ENCODE measurements at places on chromosomes 3 and 15.

DNA sequence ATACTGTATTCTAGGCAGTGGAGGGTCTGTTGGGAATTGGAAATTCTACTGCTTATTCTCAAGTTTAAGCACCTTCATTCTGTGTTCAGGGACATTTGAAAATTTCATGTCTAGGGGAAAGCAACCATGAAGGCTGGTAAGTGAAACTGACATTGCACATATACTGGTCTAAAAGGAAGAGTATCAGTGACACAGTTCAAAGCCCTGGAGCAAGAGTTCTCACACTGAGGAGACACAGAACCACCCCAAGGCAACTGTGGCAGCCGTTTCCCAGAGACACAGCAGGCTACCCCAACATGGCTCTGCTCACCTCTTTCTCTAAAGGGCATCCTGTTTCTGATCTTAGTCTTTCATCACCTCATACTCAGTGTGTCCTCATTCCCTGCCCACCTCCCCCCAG lies 67.5 kb downstream of the KCNMB2 start:
- DNase-seq = no peak

GRCh38 chr3:115616461-115616860 lies 6.8 kb upstream of the GAP43 start:
- no peak for DNase-seq

DNA sequence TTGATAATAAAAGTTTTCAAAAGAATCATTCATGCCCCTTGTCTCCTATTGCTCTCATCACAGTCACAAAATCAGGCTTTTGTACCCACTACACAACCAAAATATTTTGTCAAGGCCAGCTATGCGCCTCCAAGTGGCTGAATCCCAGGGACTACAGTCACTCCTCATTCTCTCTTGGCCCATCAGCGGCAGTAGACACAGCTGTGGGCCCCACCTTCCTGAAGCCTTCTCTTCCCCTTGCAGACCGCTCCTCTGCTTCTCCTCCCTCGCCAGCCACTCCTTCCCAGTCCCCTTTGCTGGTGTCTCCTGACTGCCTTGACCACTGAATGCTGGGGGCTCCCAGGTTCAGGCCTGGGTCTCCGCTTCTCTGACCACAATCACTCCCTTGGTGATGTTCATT lies 52.1 kb downstream of the LSM3 start:
- no peak for DNase-seq

DNA sequence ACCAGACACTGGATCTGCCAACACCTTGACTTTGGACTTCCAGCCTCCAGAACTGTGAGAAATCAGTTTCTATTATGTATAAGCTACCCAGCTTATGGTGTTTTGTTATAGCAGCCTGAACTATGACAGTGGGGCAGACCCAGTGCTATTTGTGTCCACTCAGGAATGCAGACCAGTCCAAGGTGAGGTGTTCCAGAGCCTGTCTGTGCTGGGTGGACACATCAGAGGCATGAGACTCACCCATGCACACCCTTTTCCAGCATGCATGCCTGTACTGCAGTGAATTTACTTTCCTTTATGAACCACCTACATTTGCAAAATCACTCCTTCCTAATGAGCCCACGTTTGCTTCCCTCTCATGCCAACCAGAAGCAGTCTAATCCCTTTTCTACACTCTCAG lies 27.6 kb upstream of the DET1 start:
- no peak for DNase-seq

GRCh38 chr3:64903006-64903405 lies 215.2 kb upstream of the ADAMTS9 start:
- DNase-seq = peak; percentile 34

- DNase-seq = no peak
Observed at GRCh38 chr15:87263871-87264270, 992.7 kb downstream of the NTRK3 start.

DNA sequence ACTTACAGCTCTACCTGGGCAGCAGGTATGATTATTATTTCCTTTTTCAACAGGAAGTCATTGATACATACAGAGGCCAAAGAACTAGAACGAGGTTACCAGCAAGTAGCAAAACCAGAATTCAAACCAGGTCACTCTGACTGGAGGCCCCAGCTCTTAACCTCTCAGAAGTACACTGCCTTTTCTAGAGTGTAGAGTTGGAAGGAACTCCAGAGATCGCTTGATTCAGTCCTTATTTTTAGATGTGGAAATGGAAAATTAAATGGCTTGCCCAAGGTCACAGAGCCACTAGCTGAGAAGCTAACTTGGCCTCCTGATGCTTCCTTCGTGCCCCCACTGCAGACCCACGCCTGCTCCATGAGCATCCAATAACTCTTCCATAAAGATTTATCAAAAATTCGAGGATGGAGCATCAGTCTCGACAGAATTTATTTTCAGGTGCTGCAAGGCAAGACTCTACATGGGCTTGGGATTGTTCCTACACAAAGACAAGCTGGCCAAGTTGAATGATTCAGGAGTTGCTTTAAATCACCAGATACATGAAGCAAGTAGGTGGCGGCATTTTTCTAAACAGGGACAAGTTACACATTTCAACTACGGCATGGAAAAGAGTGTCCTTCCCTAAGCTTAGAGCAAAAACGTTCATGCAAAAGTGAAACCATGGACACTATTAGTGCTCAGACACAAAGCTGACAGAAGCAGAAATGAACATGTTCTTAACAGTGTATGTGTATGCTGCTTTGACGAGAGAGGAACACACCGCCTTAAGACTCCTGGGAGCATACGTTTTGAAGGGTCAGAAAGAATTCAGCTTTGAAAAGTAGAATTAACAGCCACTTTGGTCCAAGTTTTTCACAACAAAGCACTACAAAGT lies 235.7 kb downstream of the THRB start:
- no peak for DNase-seq

DNA sequence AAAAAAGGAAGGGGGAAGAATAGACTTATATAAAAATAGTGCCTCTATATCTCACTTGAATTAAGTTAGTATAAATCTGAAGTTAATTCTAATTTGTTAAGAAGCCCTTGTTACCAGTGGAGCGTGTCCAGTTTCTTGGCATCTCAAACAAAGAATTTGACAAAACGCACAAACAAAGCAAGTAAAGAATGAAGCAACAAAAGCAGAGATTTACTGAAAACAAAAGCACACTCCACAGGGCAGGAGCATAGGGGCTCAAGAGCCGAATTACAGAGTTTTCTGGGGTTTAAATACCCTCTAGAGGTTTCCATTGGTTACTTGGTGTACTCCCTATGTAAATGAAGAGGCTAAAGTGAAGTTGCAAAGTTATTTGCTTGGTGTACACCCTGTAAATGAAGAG lies 34.0 kb upstream of the GK5 start:
- no peak for DNase-seq

GRCh38 chr3:122298239-122298638 lies 26.8 kb upstream of the CSTA start:
- DNase-seq = no peak

GRCh38 chr15:58069008-58069407 lies 3.5 kb upstream of the ALDH1A2 start:
- no peak for DNase-seq

DNA sequence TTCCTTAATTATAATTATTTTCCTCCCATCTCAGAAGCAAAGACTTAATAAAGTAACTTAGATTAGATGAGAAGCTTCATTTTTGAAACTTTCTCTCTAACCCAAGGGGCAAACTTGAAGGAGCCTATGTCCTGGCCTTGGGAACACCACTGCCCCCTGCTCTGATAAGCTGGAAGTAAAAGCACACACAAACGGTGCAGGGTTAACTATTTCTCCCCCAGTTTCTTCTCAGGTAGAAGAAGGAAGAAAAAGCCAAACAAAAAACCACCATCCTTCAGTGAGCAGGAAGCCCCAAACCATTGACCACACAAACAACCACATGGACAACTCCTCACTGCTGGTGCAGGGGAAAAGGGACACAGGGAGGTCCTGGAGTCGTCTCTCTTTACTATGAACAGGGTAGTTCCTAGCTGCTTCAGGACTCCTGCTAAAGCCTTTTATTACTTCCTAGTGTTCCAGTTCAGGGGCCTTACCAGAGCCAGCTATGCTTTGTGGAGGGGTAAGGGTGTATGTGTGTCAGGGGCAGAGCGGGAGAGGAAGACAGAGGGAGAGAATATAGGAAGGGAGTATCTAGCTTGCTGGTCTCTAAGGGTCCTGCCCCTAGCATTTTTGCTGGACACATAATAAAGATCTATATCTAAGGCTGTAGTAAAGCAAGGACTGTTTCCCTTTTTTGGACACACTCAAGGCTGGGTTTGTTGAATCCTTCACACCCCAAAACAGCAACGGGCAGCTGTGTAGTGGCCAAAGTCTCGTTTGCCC lies 94.0 kb upstream of the UMPS start:
- no peak for DNase-seq

GRCh38 chr3:49265661-49266386 lies 11.2 kb downstream of the C3orf62 start:
- DNase-seq = no peak

DNA sequence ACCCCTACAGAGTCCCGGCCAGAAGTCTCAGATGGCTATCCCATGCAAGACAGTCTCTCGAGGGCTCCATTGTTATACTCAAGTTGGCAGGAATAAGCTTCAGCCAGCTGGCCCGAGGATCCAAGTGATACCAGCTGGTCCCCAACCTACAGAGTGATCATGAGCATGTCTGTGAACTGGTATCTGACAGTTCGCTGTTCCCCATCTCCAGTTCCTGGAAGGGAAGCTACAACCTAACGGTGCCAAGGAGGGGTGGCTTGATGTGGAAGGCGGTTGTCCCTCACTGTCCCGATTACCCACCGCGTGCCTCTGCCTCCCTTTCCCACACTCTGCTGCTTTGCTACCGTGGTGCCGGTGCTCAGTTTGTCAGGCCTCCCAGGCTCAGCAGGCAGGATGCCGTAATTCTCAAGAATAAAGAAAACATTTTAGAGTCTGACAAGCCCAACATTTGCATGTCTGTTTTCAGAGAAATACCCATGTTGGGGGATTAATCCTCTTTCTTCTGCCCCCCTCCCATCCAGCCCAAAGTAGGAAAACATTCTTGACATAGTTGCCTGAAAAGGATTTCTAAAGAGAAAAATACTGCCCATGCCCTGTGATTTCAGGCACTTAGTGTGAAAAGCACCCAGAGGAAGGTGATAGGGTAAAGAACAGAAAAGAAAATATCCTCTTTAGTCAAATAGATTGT lies 49.4 kb upstream of the HES1 start:
- DNase-seq = peak; percentile 33

GRCh38 chr3:189094539-189094938 lies 77.2 kb upstream of the TPRG1 start:
- DNase-seq = no peak

- DNase-seq = no peak
Observed at GRCh38 chr3:10332481-10333348, 11.8 kb upstream of the SEC13 start.

DNA sequence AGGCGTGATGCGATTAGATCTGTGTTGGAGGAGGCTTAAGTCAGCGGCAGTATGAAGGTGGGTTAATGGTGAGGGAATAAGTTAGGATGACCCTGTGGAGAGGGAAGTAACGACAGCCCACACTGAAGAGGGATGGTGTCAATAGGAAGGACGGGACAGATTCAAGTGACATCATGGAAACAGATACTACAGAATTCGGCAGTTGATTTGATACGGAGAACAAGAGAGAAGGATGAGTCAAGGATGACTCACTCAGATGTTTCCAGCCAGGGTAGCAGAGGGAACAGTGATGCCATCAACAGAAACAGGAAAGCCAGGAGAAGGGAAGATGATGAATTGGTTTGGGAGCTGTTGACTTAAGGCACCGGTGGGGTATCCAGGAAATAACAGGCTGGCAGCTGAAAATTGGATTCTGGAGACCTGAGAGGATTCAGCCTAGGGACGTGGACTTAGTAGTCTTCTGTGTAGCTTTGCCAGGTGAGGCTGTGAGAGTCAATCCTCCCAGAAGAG lies 38.0 kb downstream of the SHC4 start:
- DNase-seq = peak; percentile 93

DNA sequence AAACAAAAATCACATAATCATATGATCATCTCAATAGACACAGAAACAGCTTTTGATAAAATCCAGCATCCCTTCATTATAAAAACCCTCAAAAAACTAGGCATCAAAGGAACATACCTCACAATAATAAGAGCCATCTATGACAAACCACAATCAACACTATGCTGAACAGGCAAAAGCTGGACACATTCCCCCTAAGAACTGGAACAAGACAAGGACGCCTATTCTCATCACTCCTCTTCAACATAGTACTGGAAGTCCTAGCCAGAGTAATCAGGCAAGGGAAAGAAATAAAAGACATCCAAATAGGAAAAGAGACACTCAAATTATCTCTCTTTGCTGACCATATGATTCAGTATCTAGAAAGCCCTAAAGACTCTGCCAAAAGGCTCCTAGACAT lies 54.9 kb upstream of the SLC12A8 start:
- DNase-seq = no peak

- peak; percentile 92 for DNase-seq
Observed at GRCh38 chr3:141368925-141369794, 856 bp downstream of the ZBTB38 start.

DNA sequence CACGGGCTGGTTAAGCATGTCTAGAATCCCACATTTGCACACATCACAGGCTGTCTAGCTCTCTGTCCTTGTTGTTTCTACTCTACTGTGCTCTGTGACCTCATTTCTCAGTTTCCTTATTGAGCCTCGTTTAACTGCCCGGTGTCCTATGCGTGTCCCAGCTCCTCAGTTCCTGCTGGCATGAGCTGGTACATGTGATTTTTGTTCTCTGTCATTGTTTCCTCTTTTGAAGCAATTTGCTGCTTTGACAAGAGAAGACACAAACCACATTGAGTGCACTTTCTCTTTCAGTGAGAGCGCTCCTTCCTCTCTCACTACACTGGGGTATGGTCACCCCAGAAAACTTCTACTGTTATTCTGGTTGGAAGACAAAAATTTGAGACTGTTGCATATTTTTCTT lies 563.5 kb downstream of the PDCD6IP start:
- DNase-seq = no peak

- no peak for DNase-seq
Observed at GRCh38 chr15:36921484-36922091, 178.8 kb downstream of the MEIS2 start.

- peak; percentile 79 for DNase-seq
Observed at GRCh38 chr3:187679638-187680396, 9.6 kb upstream of the SST start.

GRCh38 chr3:3586843-3587646 lies 212.2 kb upstream of the LRRN1 start:
- no peak for DNase-seq

GRCh38 chr15:49990835-49991545 lies 128.0 kb downstream of the ATP8B4 start:
- DNase-seq = peak; percentile 63

DNA sequence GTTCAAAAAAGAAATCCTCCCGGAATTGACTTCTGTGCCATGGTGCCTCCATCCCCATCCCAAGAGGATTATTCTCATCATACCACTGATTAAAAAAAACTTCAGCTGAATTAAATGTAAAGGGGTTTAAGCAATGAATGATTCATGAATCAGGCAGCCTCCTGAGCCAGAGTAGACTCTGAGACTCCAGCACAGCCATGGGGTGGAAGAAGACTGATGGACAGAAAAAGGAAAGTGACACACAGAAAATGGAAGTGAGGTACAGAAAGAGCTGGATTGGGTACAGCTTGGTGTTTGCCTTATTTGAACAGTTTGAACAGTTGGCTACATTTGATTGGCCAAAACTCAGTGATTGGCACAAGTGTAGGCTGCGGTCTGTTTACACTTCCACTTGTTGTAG lies 224.8 kb upstream of the ATP10A start:
- peak; percentile 4 for DNase-seq

Measured in iris pigment epithelial cell (primary cell).